ENCODE measurements at places on chromosomes 6 and 20. TPM values are rescaled to one million over a fixed set of nuclear protein-coding genes. Genes with fewer than 3 reads are reported as not detected.

BACH2 gene
- 4.2 TPM for total RNA-seq

PNPLA1 gene
- total RNA-seq, result 0.33 TPM

DNA sequence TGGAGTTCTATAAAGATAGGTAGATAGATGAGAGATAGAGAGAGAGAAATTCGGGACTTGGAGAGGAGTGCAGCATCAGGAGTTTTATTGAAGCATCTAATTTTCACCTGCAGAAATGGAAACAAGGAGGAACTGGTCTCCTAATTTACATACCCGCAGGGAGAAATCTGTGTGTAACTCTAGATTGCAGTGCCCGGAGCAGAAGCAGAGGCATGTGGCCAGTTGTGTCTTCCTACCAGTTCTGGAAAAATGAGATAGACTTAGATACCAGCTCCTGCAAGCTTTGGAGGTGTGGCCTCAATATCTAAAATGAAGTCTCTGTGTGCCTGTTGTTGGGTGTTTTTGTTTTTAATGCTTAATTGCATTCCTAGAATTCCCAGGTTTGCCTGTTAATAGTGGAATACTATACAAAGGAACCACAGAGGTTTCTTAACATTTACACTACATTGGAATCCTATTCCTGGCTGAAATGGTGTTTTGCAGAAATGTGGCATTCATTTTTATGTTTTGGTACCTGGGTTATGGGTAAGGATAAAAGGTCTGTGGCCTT lies 57.4 kb downstream of the DTD1 start:
- H3K27me3 ChIP-seq, result no peaks in the 10 kb centered on the region
- peaks cover 7% of the 10 kb centered on the region for H3K4me1 ChIP-seq
- no peak overlapping the region for H3K27ac ChIP-seq
- no peak overlapping the region for H3K4me3 ChIP-seq

DNA sequence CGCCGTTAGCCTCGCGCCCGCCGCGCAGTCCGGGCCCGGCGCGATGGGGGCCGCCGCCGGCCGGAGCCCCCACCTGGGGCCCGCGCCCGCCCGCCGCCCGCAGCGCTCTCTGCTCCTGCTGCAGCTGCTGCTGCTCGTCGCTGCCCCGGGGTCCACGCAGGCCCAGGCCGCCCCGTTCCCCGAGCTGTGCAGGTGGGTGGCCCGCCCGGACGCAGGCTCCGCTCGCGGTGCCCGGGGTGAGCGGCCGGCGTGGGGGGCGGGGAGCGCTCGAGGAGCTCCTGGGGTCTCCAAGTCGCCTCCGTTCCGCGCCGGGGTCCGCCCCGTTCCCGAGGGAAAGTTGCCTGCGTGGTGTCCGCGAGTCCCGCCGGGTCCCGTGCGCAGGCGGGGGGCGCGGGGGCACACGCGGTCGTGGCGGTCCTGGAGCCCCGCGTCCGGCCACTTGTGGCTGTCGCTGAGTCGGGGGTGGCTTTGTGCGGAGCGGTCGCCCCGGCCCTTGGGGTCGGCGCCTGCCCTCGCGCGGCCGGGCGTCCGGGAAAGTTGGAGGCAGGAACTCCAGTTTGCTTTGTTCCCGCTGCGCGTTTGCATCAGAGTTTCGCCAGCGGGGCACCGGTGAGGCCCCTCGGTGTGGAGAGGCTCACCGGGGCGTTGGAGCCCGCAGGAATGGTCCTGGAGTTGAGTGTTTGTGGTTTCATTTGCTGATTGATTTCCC lies 476 bp downstream of the IGF2R start:
- peak; percentile 89 for DNase-seq
- H3K27ac ChIP-seq, result peak overlapping the region; percentile 88
- no peaks in the 10 kb centered on the region for H3K27me3 ChIP-seq
- H3K4me3 ChIP-seq, result peak overlapping the region; percentile 94
- no peaks in the 10 kb centered on the region for H3K36me3 ChIP-seq

DNA sequence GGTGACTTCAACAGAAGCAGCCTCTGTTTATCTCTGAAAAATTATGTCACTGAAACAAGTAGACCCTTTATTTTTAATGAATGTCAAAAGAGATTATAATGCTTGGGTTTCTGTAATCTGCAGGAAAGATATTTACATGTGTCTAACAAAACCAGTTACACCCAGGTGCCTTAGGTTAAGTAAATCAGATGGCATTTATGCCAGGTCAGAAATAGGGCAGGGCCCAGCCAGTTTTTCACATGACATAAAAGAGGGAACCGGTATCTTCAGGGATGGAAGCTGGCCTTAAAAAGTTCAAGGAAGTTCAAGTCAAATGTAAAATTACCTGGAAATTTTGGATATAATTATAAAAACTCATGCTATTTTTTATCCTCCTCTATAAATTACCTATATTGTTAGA lies 14.2 kb upstream of the ENPP4 start:
- no peak for DNase-seq
- H3K36me3 ChIP-seq, result no peaks in the 10 kb centered on the region
- no peak overlapping the region for H3K4me3 ChIP-seq

PLA2G7 gene
- total RNA-seq, result not detected

SLC26A8 gene
- total RNA-seq, result not detected

GRCh38 chr6:112951829-112952228 lies 604.7 kb downstream of the RFPL4B start:
- H3K27me3 ChIP-seq, result no peaks in the 10 kb centered on the region
- no peaks in the 10 kb centered on the region for H3K36me3 ChIP-seq
- no peak overlapping the region for H3K4me3 ChIP-seq
- no peak for DNase-seq
- H3K4me1 ChIP-seq, result peaks cover 6% of the 10 kb centered on the region

GRCh38 chr6:34140075-34140474 lies 5.8 kb downstream of the GRM4 start:
- H3K36me3 ChIP-seq, result no peaks in the 10 kb centered on the region
- H3K27me3 ChIP-seq, result peaks cover 100% of the 10 kb centered on the region
- peaks cover 33% of the 10 kb centered on the region for H3K4me1 ChIP-seq
- no peak overlapping the region for H3K27ac ChIP-seq

DNA sequence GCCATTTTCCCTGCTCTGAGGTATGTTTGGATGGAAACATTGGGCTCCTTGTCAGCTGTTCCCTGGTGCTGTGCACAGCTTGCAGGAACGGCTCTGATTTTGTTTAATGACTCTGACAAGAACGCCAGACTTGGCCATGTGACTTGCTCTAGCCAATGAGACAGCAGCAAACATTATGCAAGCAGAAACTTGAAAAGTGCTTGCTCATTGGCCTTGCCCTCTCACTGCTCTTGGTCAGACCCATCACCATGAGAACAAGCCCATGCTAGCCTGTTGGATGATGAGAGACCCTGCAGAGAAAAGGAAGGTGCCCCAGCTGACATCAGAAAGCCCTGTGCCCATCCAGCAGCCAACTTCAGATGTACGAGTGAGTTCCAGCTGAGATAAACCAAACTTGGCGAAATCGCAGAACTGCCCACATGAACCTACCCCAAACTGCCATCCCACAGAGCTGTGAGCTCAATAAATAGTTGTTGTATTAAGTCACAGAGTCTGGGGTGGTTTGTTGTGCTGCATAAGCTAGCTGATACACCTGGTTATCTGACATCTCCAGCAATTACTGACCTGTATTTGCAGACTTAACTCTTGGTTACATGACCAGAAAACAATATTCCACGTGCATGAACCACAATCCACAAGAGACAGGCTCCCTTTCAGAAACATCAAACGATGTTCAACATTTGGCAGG lies 96.9 kb downstream of the JPH2 start:
- no peak overlapping the region for H3K27ac ChIP-seq
- H3K4me1 ChIP-seq, result peaks cover 25% of the 10 kb centered on the region
- no peaks in the 10 kb centered on the region for H3K36me3 ChIP-seq
- DNase-seq, result no peak
- H3K27me3 ChIP-seq, result no peaks in the 10 kb centered on the region
- H3K4me3 ChIP-seq, result no peak overlapping the region

PGC gene
- total RNA-seq, result 1.1 TPM

FAM83C gene
- not detected for total RNA-seq
